ENCODE measurements at places on chromosomes 1 and 21. TPM values are rescaled to one million over a fixed set of nuclear protein-coding genes. Genes with fewer than 3 reads are reported as not detected.

DNA sequence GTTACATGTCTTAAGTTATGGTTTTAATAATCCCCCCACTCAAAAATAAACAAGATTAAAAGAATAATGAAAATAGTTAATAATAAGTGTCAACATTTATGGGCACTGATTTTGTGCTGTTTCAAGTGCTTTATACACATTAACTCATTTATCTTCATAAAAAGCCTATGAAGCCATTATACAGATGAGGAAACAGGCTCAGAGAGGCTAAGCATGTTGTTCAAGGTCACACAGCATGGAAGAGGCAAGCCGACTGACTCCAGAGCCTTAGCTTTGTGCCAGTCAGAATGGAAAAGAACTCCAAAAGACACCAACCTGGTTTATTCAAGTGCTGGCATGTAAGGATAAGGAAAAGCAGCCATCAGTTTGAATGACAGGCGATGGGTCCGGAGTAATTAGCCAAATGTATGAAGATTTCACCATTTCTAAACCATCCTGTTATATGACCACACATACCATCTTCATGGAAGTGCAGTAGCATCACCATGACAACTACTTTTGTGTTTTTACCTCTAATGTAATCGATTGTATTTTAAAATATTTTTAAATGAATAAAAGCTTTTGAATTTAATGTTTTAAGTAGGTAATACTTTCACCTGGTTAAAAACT is 14.4 kb upstream of the ID3 start:
- no peaks in the 10 kb centered on the region for H3K36me3 ChIP-seq
- H3K4me3 ChIP-seq: no peak overlapping the region
- H3K4me1 ChIP-seq: no peaks in the 10 kb centered on the region
- H3K27me3 ChIP-seq: no peaks in the 10 kb centered on the region
- no peak overlapping the region for H3K27ac ChIP-seq
- no peak for DNase-seq

Gene NVL
- 7.5 TPM for total RNA-seq

DNA sequence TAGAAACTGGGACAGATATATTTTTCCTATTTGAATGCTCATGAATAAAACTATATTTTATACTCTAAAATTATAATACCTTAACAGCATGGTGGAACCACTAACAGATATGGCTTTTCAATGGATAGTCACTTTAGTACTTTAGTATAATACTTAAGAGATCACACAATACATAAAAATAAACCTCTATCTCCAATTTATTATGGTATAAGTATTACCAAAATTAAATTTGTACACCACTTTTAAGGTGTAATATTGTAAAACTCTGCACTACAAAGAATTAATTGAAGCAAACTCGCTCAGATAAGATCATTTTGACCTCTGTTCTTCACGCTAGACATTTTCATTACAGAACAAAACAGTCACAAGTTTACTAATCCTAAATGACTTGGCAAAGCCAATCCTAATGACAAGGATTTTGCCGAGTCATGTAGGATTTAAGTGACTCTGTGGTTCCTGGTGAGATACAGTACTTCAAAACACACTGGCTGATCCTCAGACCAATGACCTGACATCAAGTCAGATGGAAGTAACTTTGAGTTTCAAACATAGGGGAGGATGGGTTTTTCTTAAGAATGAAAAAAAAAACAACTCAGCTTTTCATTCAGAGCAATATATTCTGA is 200.6 kb downstream of the SMYD3 start:
- no peak overlapping the region for H3K27ac ChIP-seq
- no peak for DNase-seq
- H3K4me3 ChIP-seq: no peak overlapping the region
- no peaks in the 10 kb centered on the region for H3K27me3 ChIP-seq
- H3K4me1 ChIP-seq: no peaks in the 10 kb centered on the region

DNA sequence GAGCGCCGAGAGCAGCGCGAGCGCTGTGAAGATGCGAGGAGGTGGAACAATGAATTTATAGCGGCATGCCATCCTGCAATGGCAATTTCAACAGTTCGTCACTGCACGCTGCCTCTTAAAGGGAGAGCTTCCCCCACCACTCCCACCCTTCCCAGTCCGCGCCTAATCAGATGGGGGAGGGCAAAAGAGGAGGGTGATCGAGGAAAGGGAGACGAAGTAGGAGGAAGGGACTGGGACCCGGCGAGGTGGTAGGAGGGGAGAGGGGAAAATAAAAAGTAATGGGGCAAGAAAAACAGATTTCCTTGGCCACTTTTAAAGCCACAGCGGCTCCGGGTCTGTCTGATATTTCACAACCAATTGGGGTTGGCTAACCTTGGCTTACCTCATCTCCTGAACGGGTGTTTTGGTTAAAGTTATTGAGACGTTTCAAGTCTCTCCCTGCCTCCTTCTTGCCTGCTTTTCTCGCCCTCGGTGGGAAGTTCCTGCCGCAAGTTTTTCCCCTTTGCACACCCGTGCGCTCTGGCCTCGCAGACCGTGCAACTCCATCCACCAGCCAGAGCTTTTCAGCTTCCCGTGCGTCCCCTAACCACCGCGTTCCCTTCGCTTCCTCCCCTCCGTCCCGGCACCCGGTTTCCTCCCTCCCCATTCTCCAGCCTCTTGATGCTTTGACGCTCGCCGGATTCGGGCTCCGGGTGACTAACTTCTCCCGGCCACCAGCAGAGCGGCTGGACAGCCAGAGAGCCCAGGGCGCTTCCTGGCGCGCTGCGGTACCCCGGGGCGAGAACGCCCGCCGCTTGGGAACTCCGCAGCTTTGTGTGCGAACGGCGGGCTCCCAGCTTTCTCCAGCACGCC is at the start of gene ADAMTS5:
Gene ADAMTS5 (minus strand): TSS at position 27 of the 852 bp plus-strand sequence. CDS start 697 bp downstream, outside the sequence.
- peak within 1 kb of the TSS; percentile 69 for H3K4me3 ChIP-seq
- H3K27ac ChIP-seq: peak within 1 kb of the TSS; percentile 79
- peak; percentile 71 for DNase-seq
- H3K4me1 ChIP-seq: peaks cover 20% of the 10 kb centered on the region
- no peaks in the 10 kb centered on the region for H3K36me3 ChIP-seq

DNA sequence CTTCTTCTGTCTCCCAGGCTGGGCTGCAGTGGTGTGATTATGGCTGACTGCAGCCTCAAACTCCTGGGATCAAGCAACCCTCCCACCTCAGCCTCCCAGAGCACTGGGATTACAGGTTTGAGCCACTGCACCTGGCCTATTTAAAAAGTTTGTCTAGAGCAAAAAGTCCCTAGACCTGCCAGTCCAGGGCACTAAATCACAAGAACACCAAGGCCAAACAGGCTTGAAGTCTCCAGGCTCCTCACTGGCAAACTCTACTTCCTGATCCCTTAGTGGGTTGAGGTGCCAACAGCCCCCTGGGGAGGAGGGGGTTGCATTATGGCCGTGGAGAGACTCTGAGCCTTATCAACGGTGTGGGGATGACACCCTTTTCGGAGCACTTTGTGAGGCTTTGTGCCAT is 76.0 kb downstream of the CLIC6 start:
- no peaks in the 10 kb centered on the region for H3K36me3 ChIP-seq
- H3K4me1 ChIP-seq: no peaks in the 10 kb centered on the region
- H3K27me3 ChIP-seq: no peaks in the 10 kb centered on the region
- no peak overlapping the region for H3K27ac ChIP-seq
- DNase-seq: no peak
- no peak overlapping the region for H3K4me3 ChIP-seq

All from right atrium auricular region (tissue), 2 donors.